ENCODE measurements at places on chromosomes 16 and 17.

GRCh38 chr17:11900041-11900476 lies 97.2 kb downstream of the ZNF18 start:
- DNase-seq, result no peak

GRCh38 chr16:48526058-48526957 lies 83.7 kb downstream of the N4BP1 start:
- DNase-seq, result no peak

DNA sequence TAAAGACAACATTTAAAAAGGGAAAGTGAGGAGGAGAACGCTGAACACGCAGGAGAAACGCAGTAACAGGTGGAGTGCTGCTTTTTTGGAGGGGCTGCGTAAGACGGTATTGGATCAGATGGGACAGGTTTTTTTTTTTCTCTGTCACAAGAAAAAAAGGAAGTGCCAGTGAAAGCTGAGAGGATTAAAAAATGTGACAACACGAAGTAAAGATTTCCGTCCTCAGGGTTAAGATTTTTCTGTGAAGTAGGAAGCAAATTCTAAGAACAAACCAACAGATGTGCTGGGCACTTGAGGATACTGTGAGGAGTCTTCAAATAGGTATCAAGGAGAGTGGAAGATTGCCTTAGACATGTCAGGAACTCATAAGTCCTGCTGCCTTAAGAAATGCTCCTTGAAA lies 5.8 kb upstream of the ABCA9 start:
- DNase-seq, result no peak

GRCh38 chr16:51816929-51817328 lies 665.9 kb upstream of the SALL1 start:
- DNase-seq, result no peak

DNA sequence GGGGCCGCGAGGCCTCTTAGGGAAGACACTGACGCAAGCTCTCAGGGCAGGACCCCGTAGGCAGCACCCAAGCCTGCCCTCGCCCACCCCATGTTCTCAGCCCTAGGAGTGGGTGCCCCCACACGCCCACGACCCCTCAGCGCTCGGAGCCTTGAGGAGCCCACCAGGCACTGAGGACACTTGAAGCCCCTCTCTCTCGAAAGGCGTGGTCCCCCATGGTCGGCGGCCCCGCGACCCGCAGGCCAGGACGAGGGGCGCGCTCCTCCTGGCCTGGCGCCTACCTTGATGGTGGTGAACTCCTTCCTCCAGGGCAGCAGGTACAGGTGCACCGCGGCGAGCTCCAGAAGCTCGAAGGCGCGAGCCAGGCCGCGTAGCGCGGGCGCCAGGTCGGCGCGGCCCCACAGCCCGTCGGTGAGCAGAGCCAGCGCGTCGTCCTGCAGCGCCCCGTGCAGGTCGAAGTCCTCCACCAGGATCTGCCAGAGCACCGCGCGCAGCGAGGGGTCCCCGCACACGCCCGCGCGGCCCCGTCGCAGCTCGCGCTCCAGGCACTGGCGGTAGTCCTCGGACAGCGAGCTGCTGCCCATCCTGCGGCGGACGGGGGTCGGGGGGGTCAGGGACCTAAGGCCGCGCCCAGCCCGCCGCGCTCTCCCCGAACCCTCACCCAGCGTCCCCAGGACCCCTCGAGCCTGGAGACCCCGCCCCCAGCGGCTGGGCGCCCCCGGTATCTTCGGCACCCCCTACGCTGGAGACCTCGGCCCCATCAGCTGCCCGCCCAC lies 668 bp downstream of the SPATA2L start:
- DNase-seq, result peak; percentile 39
